ENCODE measurements at places on chromosomes 3 and 15.

DNA sequence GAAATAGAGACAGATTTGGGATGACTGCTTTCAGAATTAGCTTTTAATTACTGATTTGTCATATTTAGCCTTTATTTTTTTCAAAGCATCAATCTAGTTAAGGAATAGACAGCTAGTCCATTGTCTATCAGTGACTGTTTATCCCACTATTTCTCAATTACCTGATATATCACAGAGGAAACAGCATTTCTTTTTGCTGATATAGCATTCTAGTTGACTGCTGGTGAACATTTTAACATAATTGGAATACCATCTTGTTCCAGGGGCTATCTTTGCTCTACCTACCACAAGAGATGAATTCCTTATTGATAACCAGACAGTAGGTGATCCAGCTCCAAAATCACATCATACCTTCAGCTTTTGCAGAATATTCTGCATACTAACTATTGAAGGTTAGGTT lies 982.7 kb downstream of the SQOR start:
- no peak for DNase-seq

DNA sequence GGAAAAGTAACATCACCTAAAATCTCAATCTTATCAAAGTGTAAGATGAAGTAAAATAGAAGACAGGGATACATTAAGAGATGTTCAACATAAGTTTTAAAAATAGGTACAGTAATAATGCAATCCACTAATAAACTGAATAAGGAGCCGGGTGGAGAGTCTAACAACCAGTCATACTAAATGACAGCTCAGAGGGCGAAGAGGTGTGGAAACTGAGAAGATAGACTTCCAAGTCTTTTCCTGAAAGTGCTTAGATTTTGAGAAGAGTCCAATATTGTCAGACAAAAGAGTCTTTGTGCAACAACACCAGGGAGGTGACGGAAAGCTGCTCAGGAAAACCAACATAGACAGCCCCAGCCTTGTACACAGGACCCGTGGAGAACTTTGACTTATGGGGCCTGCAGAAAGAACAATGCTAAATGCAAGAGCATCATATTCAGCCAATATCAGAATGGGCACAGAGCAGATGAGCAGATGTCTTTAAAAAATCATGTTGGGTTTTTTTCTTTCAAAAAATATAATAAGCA lies 66.4 kb downstream of the MECOM start:
- no peak for DNase-seq

DNA sequence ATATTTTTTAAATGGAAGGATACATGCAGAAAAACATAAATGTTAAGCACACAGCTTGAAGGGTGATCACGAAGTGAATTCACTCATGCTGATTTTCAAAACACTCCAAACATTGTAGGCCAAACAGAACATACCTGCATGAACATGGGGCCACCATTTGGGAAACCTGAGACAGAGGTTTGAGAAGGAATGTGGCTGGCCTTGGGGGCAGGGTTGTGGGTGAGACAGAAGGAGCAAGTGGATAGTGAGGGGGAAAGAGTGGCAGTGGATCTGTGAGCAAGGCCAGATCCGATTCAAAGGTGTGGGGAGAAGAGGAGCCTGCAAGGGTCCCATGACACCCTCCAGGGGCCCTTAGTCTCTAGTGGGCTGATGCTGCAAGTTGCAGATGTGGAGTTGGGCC lies 94.9 kb downstream of the HMG20A start:
- no peak for DNase-seq

DNA sequence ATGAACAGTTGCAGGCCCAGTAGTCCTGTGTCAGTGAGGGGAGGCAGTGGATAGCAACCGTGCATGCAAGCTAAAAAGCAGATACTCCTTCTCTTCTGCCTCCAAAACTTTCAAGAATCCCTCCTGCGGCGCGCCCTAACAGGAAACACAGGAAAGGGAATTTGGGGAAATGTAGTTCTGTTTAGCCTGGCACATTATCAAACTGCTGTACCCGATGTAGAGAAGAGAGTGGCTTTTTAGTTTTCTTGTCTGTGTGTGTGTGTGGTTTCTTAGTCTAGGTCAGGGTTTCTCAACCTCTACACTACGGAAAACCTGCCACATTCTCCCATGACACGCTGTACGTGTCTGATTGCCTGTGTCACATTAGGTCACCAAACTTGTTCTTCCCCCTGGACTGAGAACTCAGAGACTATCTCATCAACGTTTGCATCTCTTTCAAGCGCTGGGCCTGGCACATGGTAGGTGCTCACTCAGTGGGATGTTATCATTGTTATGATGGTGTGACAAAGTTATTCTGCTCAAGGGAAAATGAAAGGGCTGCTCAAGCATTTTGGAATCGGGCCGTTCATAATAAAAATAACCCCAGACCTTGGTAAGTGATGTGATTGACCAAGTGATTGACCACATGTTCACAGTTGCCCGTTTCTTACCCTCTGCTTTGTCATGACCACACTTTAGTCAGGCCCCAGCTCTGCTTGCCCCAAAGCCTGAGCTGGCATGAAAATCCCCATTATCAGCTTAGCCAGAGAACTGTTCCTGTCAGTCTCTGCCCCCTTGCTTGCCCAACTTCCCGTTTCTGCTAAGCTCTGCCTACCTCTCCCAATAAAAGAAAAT lies 33.2 kb downstream of the TM4SF4 start:
- no peak for DNase-seq

- no peak for DNase-seq
Measured at GRCh38 chr3:127209155-127209839, 16.4 kb downstream of the PRR23E start.

DNA sequence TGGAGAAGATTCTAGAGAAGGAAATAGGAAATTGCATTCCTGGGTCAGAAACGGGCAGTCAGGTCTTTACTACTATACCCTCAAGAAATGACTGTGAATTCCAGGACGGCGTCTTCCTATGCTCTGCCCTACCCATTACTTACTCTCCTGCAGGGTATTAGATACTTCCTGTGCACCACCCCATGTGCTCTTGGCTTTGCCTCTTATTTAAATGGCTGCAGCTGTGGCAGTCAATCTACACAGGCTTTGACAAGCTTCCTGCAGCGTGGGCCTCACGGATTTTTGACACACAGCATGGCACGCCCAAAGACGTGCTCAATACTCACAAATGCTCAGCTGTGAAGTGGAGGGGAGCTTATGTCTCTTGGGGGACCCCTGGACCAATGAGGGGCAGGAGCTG lies 206.1 kb downstream of the SV2B start:
- DNase-seq: no peak
